ENCODE measurements at places on chromosomes 6 and 20. TPM values are rescaled to one million over a fixed set of nuclear protein-coding genes. Genes with fewer than 3 reads are reported as not detected.

Gene DEFB132
- total RNA-seq = not detected

Gene SOD2
- 4,222 TPM for total RNA-seq

Gene HUS1B
- total RNA-seq = 2.0 TPM

Gene MCM8
- total RNA-seq = 1.8 TPM

Gene TFAP2D
- total RNA-seq = not detected

Gene NCOA6
- 11.2 TPM for total RNA-seq

Gene PI16
- total RNA-seq = 0.14 TPM

Gene ME1
- 7.4 TPM for total RNA-seq

Gene PGM3
- 230 TPM for total RNA-seq

Gene PACRG
- not detected for total RNA-seq

Gene PRKN
- total RNA-seq = not detected

Gene ADGRB3
- 0.29 TPM for total RNA-seq

Gene PM20D2
- total RNA-seq = 5.7 TPM

Gene LGSN
- not detected for total RNA-seq

Gene NRSN1
- not detected for total RNA-seq

Gene LYRM2
- total RNA-seq = 18.6 TPM

Gene ATP5F1E
- 16.6 TPM for total RNA-seq

Gene RNF144B
- total RNA-seq = 1.4 TPM

Gene GDAP1L1
- not detected for total RNA-seq

Gene EFCAB8
- 0.14 TPM for total RNA-seq

Gene CFB
- 62.8 TPM for total RNA-seq

Gene PLTP
- 14.6 TPM for total RNA-seq

Gene PTK6
- total RNA-seq = 0.14 TPM

Gene ELOVL2
- total RNA-seq = 0.43 TPM

Gene ZNFX1
- 37.4 TPM for total RNA-seq

Gene SEMG1
- total RNA-seq = not detected

Gene HCRTR2
- not detected for total RNA-seq

Gene VPS52
- 39.0 TPM for total RNA-seq

Gene ANKRD6
- total RNA-seq = 0.22 TPM

Gene MTFR2
- 0.22 TPM for total RNA-seq

Gene SAYSD1
- total RNA-seq = 15.2 TPM

Data from placental pericyte (primary cell).